ENCODE measurements at places on chromosomes 3 and 15.

GRCh38 chr3:171811295-171811912 lies 1.1 kb upstream of the PLD1 start:
- DNase-seq, result peak; percentile 97

GRCh38 chr3:131036986-131037385 lies 10.3 kb downstream of the NEK11 start:
- peak; percentile 46 for DNase-seq

DNA sequence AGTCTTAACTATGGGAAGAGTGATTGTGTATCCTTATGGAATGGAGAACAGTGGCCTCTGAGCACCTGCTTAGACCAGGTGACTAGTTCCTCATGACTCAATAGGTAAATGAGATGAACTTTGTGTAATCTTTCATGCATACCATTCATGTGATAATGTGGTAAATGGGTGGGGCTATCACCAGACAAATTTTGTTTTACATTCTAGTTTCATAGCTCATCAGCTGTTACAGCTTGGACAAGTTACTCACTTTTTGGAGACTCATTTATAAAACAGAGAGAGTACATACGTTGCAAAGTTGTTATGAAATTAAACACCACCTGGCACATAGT lies 103.7 kb upstream of the TGFBR2 start:
- no peak for DNase-seq

DNA sequence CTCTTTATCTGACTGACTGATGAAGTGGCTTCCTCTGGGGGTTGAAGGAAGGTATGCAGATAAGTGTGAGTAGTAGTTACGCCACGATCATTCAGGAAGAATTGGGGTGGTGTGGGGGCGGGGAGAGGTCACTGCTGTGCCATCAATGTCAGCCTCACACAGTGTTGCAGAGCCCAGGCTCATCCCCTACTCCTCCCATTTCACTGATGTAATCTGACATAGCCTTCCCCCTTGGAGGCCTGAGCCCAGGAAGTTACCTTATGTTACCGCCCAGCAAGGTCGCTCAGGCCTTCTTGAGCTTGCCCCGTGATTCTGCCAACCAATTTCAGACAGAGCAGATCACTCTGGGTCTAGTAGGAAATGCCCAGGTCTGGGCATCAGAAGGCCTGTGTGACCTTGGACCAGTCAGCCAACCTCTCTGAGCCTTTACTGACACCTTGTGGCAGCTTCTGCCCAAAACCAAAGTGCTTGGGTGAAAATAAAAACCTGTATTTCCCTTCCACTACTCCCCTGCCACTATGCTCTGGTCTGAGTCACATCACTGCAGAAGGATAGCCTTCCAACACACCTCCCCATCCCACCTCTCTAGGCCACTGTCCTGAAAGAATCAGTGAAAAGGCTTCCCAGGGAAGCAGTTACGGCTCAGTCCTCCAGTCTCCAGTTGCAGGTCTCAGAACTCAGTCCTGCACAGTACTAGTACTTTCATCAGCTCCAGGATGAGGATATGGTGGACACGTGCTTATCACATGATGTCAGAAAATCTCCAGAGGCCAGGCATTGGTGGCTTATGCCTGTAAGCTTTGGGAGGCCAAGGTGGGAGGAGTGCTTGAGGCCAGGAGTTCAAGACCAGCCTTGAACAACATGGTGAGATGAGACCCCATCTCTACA lies 28.1 kb upstream of the INSYN1 start:
- no peak for DNase-seq

- no peak for DNase-seq
These were observed 61.2 kb upstream of the MCF2L2 start for GRCh38 chr3:183489455-183490210.

- DNase-seq, result no peak
These were observed 126.2 kb upstream of the SYNPR start for GRCh38 chr3:63151897-63152296.

DNA sequence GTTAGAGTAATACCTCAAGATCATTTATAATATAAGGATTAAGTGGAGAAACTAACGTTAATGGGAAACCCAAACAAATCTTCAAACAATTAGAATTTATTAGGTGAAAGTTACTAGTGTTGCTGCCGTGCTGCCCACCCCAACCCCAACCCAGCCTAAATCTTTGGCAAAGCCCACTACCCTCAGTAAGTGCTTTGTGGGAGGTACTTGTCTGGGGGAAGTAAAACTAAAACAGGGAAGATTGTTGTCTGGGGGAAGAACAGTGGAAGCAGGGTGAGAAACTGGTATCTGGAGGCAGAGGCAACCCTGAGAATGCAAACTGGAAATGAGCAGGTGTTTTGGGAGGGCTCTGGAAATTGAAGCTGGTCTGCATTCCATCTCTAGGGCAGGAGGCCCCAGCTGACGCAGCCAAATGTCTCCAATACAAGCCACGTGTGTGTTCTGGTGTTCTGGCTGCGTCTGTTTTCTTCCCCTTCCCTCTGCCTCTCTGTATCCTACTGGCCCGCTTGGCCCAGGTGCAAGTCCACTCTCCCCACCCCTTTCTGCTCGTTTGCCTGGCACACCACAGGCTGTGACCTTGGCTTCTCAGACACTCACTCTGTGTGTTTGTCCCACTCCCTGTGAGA lies 32.7 kb downstream of the FEM1B start:
- no peak for DNase-seq

DNA sequence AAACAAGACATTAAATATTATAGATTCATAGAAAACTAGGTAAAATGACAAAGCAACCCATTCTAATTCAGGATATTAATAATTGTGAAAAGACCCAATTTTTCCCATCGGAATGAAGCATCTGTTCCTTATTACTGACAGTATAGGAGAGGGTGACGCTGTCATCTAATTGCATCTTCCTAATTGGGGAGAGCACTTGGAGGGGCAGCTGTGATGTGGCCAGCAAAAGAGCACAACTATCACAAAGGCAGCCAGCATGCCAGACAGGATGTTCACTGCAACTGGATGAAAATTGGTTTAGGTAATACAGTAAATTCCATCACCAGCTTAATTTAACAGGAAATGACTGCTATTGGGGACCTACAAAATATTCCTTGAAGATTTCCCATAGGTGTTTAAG lies 21.9 kb upstream of the MINAR1 start:
- DNase-seq, result no peak

DNA sequence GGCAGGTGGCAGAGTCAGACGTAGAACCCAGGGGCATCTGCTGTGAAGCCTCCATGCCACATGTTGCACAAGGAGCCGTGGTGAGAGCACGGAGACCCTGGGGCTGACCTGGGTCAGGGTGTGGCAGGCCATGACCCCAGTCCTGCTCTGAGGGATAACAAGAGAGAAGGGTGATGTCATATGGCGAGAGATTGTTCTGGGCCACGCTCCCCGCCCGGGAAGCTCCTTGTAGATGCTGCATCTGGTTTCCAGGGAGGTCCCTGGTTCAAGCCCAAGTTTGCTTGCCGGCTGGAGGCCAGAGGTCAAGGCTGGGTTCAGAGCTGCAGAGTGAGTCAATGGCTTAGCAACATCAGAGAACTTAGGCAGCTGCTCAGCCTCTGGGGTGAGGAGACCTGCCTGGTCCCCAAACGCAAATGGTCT lies 17.3 kb downstream of the FGD5 start:
- no peak for DNase-seq

DNA sequence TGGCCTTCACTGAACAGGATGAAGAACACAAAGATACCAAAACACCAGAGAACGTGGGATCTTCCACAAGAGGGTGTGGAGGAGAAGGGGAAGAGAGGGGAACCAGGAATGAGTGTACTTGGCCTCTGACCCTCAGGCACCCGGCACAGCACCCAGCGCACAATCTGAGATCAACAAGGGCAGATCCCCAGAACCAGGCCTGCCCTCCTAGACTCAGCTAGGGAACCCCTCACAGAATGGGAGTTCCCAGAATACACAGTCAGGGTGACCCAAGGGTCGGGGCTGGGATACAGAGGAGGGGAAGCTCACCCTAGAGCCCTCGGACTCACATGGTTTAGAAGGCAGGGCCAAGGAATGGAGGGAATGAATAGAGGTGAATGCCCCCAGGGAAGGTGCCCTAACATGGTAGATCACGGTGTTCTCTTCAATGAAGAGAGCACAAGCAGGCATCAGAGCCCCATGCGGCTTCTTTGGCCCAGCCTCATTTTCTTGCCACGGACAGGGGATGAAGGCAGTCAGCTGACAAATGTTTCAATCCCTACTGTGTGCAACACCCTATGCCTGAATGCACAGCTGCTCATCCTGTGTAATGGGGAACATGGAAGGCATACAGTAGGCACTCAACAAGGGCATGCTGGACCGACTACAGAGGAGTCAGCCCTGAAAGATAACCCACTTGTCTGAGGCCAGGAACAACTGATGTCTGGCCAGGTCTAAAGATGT lies 13.1 kb downstream of the BMF start:
- no peak for DNase-seq

- peak; percentile 84 for DNase-seq
These were observed 534.2 kb downstream of the ZIC1 start for GRCh38 chr3:147943265-147943945.

DNA sequence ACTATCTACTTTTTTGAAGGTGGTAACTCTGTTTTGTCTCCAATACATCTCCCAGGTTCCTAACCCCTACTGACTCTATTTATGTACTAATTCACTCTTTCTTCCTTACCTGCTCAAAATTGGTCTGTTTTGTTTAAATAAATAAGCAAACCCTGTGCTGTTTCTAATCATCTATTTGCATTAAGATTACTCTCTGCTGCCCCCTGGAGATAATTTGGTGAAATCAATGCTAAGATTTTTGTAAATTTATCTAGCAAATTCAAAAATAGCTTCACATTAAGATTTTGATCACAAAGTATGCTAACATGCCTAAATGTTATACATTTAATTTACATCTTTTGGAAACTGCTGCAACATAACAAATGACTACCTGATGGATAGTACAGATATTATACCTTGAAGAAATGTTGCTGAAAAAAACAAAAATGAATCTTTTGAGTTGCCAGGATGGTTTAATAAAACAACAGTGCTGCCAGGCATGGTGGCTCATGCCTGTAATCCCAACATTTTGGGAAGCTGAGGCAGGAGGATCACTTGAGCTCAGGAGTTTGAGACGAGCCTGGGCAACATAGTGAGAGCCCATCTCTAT lies 4.4 kb upstream of the CD200R1 start:
- DNase-seq, result no peak

DNA sequence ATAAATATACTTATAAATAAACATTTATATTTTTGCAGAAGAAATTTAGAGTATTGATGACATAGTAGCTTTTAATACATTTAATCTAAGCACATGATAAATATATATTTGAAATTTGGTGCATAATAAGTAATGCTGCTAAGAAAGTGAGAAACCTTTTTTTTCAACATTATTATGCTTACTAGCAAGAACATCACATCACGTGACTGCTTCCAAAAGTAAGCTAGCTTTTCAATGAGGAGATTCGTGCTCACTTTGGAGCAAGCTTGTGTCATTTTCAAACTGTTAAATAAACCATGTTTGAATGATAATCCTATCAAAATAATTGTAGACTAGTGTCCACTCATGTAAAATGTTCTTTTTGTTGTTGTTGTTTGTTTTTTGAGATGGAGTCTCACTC lies 109.0 kb upstream of the SLC4A7 start:
- no peak for DNase-seq

DNA sequence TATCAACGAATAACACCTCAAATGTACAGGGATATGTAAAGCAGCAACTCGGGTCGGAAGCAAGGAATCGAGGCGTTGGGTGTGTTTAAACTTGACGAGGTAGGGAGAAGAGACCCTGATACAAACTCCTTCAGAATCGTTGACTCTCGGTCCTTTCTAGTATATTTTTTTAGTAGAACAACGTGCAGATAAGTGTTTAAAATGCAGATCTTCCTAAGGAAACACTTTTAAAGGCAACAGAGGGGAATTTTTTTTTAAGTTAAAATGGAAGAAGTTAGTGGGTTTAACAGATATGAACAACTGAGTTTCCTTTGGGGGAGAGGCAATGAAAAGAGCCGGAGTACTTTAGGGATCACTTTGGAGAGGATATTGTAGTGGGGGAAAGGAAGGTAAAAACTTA lies 1.1 kb upstream of the KPNA4 start:
- no peak for DNase-seq

DNA sequence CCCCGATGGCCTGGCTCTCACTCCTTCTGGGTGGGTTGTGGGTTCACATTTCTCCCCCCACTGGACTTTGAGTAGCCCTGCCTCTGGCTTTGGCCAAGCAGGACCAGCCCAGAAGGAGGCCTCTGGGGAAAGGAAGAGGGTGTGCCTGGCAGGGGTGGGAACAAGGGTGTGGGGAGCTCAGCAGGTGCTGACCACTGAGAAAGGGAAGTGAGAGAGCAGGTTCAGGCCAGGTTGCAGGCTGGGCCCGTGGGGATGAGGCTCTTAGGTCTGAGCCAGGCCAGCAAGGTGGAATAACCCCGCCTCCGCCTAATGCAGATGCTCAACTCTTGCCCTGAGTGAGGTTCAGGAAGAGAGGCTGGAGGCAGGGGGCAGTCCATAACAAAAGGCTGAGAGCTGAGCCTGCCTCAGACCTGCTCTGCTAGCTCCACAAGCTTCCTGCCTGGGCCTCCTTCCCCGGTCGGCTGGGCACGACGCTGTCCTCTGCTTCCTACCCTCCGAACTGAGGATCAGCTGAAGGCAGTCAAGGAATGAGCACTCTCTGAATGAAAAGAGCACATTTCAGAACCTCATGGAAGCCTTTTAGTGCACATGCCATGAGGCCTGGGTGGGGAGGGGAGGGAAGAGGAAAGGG lies 82.7 kb downstream of the TLE3 start:
- DNase-seq, result no peak

- no peak for DNase-seq
These were observed 106.7 kb downstream of the ZIC4 start for GRCh38 chr3:147299656-147300055.

DNA sequence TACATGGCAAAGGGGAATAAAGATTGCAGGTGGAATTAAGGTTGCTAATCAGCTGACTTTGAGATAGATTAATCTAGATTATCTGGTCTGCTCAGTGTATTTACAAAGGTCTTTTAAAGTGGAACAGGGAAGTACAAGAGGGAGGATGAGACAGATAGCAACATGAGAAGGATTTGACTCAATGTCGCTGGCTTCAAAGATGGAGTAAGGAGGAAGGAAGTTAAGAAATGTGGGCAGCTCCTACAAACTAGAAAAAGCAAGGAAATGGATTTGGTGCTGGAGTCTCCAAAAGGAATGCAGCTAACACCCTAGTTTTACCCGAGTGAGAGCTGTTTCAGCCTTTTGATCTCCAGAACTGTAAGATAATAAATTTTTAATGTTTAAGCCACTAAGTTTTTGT lies 180.7 kb upstream of the TTC14 start:
- DNase-seq, result no peak

- no peak for DNase-seq
These were observed 18.4 kb downstream of the UMPS start for GRCh38 chr3:124748560-124749198.

- DNase-seq, result no peak
These were observed 9.2 kb downstream of the ZIC1 start for GRCh38 chr3:147418371-147418781.

All from GM04504 (cell line).